ENCODE measurements at places on chromosomes 2 and 18. TPM values are rescaled to one million over a fixed set of nuclear protein-coding genes. Genes with fewer than 3 reads are reported as not detected.

DNA sequence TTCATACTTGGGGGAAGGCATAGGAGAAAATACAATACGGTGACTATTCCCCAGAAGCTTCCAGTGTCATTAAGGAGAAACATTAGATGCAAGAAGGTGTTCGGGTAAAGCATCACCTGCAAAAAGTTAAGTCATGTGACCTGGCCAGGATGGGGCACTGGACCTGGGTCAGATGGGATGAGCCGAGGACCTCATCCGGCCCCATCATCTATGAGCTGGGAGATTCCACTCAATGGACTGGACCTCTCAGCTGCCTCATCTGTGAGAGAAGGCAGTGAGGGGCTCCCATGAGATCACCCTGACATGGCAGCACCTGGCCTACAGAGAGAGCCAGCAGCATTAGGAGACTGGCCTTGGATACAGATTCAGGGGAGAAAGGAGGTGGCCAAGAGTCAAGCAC, 111.4 kb upstream of the TEX51 start:
- DNase-seq = no peak

The ZCCHC2 gene
- 5.5 TPM for total RNA-seq

The CSRNP3 gene
- total RNA-seq = 2.9 TPM

- DNase-seq = peak; percentile 47
Observed at GRCh38 chr18:58241877-58242276, 197.9 kb downstream of the NEDD4L start.

The ZNF396 gene
- total RNA-seq = 1.3 TPM

The CAPN13 gene
- total RNA-seq = not detected

GRCh38 chr18:73787316-73787715, 360.3 kb downstream of the FBXO15 start:
- DNase-seq = no peak

GRCh38 chr2:197204519-197205250, 105.9 kb downstream of the ANKRD44 start:
- no peak for DNase-seq

- peak; percentile 66 for DNase-seq
Observed at GRCh38 chr2:98269274-98269673, 77.0 kb upstream of the CNGA3 start.

The SLC23A3 gene
- total RNA-seq = 0.64 TPM

- DNase-seq = no peak
Observed at GRCh38 chr2:186064507-186064906, 325.9 kb downstream of the FSIP2 start.

The CELF4 gene
- not detected for total RNA-seq

The RAB6C gene
- total RNA-seq = under 0.01 TPM

- no peak for DNase-seq
Observed at GRCh38 chr2:31956312-31956711, 54.5 kb downstream of the MEMO1 start.
